ENCODE measurements at places on chromosomes 13 and 19. TPM values are rescaled to one million over a fixed set of nuclear protein-coding genes. Genes with fewer than 3 reads are reported as not detected.

DNA sequence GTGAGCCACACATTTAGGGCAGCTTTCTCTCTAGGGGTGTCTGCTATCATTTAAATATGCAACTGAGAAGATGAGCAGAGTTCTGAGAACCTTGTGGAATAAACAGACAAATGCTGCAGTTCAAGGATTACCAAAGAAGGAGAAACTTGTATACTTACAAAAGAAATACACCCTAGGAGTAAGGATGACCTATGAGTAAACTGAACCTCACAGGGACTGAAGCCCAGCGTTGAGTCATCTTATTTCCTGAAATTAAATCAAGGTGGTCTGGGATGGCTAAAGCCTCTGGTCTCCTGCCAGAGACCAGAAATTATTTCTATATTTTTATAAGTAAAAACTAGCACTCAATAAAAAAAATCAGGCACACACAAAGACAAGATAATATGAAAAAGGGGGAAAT lies 40.1 kb downstream of the FAM216B start:
- no peak for DNase-seq

Gene RFPL4AL1
- total RNA-seq = not detected

DNA sequence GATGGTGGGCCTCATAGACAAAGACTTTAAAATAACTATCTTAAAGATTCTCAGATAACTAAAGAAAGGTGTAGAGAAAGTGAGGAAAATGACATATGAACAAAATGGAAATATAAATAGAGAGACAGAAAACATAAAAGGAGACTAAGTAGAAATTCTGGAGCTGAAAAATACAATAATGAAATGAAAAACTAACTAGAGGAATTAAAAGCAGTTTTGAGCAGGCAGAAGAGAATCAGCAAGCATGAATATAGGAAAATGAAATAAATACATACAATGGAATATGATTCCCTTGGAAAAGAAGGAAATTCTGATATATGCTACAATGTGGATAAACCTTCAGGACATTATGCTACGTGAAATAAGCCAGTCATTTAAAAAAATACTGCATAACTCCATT lies 3.9 kb downstream of the EEF1AKMT1 start:
- no peak for DNase-seq

DNA sequence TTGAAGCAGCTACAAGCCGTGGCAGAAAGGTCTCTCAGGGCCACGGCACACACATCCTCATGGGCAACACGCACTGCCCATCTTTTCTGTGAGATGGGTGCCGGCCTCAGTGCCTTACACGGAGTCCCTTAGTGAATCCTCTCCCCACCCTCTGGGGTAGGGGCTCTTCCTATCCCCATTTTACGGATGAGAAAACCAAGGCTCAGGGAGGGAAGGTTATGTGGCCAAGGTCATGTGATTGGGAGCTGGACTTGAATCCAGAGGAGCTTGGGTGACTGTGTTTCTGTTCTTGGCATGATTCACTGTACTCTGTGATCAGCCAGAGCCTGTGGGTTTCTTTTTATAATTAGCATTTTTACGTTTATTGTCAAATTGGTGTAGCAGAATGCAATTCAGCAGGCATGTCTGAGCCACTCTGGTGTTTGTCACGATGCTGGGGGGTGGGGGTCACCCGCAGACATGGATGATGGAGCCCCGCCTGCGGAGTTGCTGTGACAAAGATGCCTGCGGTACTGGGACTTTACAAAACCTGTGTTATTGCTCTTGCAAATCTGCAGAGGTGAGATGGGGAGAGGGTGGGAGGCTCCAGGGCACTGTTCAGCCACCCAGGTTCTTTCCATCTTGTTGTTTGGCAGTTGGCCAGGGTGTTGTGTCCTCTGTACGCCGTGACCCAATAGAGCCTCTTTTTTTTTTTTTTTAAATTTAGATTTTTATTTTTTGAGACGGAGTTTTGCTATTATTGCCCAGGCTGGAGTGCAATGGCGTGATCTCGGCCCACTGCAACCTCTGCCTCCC lies 4.5 kb downstream of the SCN1B start:
- DNase-seq = no peak

- no peak for DNase-seq
Measured at GRCh38 chr19:29105629-29106292, 107.2 kb downstream of the UQCRFS1 start.

Gene TUBA3C
- total RNA-seq = not detected

Gene C5AR2
- 0.18 TPM for total RNA-seq

Gene CSNK1G2
- 40.3 TPM for total RNA-seq

DNA sequence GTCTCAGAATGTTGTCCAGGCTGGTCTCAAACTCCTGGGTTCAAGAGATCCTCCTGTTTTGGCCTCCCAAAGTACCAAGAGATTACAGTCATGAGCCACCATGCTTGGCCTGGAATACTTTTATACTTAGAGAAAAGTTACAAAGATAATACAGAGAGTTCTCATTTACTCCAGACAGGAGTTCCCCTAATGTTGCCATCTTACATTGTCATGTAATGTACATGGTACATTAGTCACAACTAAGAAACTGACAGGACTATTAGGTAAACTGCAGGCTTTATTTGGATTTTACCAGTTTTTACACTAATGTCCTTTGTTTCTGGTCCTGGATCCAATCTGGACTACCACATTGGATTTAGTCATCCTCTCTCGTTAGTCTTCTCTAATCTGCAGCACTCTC lies 2.3 kb upstream of the C19orf84 start:
- no peak for DNase-seq

Gene RNF225
- not detected for total RNA-seq

Gene OR4F17
- not detected for total RNA-seq

Gene LHFPL6
- 28.3 TPM for total RNA-seq

DNA sequence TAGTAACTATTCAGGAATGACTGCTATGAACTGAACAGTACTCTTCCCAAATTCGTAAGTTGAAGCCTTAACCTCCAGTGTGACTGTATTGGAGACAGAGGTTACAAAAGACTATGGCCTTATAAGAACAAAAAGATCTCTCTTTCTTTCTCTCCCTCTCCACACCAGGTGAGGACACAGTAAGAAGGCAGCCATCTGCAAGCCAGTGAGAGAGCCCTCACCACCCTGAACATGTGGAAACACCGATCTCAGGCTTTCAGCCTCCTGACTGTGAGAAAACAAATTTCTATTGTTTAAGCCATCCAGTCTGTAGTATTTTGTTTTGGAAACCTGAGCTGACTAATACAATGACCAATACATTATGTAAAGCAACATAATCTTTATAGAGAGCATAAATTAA lies 888.9 kb downstream of the SLITRK1 start:
- DNase-seq = no peak
